Naive thymus-derived CD4-positive, alpha-beta T cell (primary cell): ENCODE measurements at places on chromosomes 12 and 14.
A peak's percentile ranks its signal among the peaks of the same experiment; 100 is the strongest.

- no peak for DNase-seq
These were observed 153.6 kb downstream of the ATP23 start for GRCh38 chr12:58095002-58095401.

DNA sequence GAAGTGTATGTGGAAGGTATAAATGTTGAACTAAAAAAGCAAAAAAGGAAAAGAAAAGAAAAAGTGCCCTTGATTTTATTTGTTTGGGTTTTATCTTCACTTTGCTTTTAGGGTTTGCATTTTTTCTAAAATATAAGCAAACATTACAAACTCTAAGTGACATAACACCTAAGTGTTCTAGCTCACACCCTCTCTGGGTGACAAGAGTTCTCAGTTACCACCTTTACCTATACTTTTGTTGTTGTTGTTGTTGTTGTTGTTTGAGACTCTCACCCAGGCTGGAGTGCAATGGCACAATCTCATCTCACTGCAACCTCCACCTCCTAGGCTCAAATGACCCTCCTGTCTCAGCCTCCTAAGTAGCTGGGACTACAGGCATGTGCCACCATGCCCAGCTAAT is 13.0 kb downstream of the KLRG1 start:
- no peak for DNase-seq

DNA sequence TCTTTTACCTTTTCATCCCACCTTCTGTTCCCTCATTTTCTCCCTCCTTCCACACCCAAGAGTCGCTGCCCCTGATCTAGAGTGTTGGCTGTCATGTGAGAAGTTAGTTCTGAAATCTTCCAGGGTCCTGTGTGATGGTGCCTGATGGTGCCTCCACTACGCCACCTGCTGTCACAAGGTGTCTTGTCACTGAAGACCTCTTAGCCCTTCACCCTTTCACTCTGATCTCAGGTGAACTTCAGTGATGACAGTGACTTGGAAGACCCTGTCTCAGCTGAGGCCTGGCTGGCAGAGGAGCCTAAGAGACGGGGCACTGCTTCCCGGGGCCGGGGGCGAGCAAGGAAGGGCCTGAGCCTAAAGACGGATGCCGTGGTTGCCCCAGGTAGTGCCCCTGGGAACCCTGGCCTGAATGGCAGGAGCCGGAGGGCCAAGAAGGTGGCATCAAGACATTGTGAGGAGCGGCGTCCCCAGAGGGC is 7.6 kb upstream of the PFDN5 start:
- peak; percentile 66 for DNase-seq

DNA sequence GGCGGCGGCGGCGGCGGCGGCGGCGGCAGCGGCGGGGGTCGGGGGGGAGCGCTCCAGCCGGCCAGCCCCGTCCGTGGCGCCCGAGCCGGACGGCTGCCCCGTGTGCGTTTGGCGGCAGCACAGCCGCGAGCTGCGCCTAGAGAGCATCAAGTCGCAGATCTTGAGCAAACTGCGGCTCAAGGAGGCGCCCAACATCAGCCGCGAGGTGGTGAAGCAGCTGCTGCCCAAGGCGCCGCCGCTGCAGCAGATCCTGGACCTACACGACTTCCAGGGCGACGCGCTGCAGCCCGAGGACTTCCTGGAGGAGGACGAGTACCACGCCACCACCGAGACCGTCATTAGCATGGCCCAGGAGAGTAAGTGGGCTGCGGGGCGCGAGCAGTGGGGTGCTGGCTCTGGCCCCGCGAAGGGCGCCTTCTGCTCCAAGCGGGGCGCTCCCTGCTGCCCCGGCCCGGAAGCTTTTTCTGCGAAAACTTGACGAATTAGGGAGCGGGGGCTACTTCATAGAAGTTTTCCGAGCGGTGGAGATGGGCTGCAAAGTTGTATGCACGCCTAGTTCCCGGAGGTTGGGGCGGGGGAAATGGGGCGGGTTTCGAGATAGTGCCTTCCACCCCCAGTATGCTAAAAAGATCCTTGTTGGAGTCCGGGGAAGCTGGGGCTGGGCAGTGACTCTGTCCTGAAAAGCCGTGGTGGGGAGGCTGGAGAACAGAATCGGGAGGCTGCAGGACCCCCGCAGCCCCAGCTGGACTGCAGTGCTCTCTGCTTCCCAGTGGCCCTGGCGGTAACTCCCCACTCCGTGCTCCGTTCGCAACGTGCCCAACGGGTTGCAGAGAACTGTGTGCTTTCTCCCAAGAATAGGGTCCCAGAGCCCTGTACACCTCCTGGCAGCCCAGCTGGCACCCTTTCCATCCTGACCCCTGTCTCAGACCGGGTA is 751 bp downstream of the GDF11 start:
- peak; percentile 37 for DNase-seq

DNA sequence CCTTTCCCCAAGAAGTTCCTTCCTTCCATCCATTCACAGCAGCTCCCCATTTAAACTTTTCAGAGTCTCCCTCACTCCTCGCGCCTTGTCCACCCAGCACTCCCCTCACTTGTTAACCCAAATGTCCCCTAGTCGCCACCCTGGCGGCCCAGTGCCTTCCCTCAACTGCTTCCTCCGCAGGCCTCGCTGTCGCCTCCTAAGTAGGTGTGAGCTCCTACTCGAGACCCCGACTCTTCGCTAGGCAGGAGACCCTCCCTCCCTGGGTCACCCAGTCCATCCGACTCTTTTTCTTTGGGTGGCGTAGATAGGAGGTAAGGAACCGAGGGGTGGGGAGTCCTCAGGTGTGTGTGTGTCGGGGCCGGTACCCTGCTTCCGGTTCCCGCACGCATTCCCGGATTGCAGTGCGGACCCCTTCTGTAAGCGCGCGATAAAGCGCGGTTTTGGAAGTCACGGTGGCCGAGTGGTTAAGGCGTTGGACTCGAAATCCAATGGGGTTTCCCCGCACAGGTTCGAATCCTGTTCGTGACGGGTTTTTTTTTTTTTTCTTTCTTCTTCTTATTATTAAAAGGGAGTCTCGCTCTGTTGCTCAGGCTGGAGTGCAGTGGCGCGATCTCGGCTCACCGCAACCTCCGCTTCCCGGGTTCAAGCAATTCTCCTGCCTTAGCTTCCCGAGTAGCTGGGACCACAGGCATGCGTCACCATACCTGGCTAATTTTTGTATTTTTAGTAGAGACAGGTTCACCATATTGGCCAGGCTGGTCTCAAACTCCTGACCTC is 823 bp upstream of the SMARCC2 start:
- peak; percentile 93 for DNase-seq
